Parietal lobe (tissue), 2 donors: ENCODE measurements at places on chromosomes 16 and 17. TPM values are rescaled to one million over a fixed set of nuclear protein-coding genes. Genes with fewer than 3 reads are reported as not detected.

The TUBG2 gene
- 26.3 TPM for total RNA-seq

The GGA3 gene
- 16.3 TPM for total RNA-seq

The TP53TG3B gene
- not detected for total RNA-seq

The OTOP3 gene
- total RNA-seq, result not detected

The SMTNL2 gene
- total RNA-seq, result 5.6 TPM

The PRSS8 gene
- total RNA-seq, result not detected

The MARVELD3 gene
- not detected for total RNA-seq

The KRTAP4-9 gene
- total RNA-seq, result not detected

The MNT gene
- total RNA-seq, result 18.8 TPM

The P3H4 gene
- 12.8 TPM for total RNA-seq

The CD300LB gene
- total RNA-seq, result not detected

The IGSF6 gene
- total RNA-seq, result 1.6 TPM

The RFWD3 gene
- total RNA-seq, result 21.9 TPM

The TNP2 gene
- total RNA-seq, result not detected
